ENCODE measurements at places on chromosomes 12 and 14. TPM values are rescaled to one million over a fixed set of nuclear protein-coding genes. Genes with fewer than 3 reads are reported as not detected.
A peak's percentile ranks its signal among the peaks of the same experiment; 100 is the strongest.

GRCh38 chr14:80216818-80217217 lies 5.5 kb upstream of the DIO2 start:
- peak; percentile 74 for DNase-seq

DNA sequence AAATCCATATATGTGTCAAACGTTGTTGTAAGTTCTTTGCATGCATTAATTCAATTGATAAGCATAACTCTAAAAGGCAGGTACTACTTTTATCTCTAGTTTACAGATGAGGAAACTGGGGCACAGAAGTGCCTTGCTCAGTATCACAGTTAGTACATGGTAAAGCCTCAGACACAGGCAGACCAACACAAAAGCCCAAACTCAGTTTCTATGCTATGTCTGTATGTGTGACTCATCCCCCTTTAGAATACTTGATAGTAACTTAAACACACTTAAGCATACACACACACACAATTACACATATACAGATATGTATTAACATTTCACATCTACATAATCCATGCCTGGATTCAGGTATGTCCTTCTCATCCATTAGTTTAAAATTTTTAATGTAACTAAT lies 88.0 kb downstream of the EPS8 start:
- peak; percentile 29 for DNase-seq

DNA sequence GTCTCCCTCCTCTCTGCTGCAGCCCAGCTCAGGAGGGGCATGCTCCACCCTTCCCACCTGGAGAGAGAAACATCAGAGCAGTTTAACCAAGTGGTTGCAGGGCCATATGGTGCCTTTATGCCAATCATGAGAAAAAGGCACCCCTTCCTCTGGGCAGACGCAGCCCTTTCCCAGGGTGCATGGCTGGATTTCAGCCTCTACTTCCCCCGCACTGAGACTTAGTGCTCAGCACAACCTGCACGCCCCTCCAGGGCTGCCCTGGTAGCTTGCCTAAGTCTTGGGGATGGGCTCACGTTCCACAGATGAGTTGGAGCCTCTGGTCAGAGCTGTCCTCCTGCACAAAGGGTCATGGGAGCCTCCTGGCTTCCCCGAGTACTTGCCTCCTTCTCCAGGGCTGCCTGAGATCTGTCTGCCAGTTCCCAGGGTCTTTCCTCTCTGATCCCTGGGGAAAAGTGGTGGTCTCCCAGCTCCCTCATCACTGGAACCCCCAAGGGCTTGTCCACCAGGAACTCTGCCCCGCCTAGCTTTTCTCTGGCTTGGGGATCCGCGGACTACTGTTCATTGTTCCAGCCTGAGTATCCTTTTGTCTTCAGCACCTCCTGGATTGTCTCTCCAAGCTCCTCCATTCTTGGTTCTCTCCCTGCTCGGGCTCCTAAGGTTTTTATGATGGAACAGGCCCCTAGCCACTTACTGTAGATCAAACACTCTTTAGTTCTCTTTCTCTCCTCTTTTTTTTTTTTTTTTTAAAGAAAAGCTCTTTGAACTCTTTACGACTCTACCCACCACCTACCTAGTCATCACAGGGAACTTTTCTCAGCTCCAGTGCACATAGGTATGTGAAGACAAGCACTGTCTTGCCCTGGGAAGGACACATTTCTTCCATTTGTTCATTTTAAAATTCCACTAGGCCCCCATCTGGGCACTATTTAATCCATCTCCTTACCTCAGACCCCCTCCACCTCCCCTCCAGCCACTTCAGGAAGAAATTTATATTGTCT lies 6.1 kb upstream of the KRT74 start:
- DNase-seq: no peak

DNA sequence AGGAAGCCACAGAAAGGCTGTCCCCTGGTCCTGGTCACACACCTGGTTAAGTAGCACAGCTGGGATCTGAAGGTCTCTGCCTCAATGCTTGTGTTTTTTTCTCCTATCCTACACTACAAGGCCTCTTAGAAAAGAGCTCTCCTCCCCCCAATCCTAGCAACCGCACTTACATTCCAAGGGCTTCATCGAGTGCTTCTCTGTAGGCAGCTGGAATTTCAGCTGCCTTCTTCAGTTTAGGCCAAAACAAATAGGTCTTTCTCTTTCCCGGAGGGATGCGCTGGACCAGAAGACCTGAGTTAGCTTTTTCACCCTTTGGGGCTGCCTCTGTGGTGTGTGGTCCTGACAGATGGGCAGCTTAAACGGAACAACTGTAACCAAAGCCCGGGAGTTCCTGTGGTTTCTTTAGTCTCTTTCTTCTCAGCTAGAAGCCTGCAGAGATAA lies 109.7 kb downstream of the GPATCH2L start:
- DNase-seq: no peak

- no peak for DNase-seq
Observed at GRCh38 chr12:599756-600155, 63.5 kb downstream of the NINJ2 start.

GRCh38 chr14:100488057-100488456 lies 99.2 kb downstream of the BEGAIN start:
- DNase-seq: no peak

Gene CLMN
- total RNA-seq: 2.8 TPM

Gene APOF
- not detected for total RNA-seq
